ENCODE measurements at places on chromosomes 6 and 20.

- no peak overlapping the region for H3K4me3 ChIP-seq
- no peak for DNase-seq
Observed at GRCh38 chr6:81307651-81308214, 444.7 kb downstream of the TENT5A start.

DNA sequence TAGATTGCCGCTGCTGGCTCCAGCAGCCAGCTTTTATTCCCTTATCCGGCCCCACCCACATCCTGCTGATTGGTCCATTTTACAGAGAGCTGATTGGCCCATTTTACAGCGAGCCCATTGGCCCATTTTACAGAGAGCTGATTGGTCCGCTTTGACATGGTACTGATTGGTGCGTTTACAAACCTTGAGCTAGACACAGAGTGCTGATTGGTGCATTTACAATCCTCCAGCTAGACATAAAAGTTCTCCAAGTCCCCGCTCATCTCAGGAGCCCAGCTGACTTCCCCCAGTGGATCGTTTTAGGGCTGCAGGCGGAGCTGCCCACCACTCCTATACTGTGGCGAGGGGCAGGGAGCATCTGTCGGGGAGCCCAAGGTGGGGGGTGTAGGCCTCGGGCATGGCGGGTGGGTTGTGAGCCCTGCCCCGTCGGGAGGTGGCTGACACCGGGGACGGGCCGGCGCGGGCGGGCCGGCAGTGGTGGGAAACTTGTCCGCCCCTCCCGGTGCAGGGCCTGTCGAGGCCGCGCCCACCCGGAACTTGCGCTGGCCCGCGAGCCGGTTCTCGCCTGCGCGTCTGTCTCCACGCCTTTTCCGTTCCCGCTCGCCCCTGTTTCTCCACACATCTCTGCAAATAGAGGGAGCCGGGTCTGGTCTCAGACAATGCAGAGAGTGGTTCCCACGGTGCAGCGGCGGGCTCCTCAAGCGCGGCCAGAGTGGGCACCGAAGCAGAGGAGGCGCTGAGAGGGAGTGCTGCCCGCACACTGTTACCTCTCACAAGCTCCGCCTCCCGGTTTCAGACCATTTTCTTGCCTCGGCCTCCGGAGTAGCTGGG lies 86.1 kb upstream of the STMND1 start:
- peak overlapping the region; percentile 72 for H3K27ac ChIP-seq
- H3K4me1 ChIP-seq: no peaks in the 10 kb centered on the region
- H3K36me3 ChIP-seq: no peaks in the 10 kb centered on the region

GRCh38 chr6:17045581-17046322 lies 56.1 kb upstream of the STMND1 start:
- no peaks in the 10 kb centered on the region for H3K27me3 ChIP-seq
- H3K27ac ChIP-seq: peak overlapping the region; percentile 19
- H3K4me1 ChIP-seq: no peaks in the 10 kb centered on the region
- no peaks in the 10 kb centered on the region for H3K36me3 ChIP-seq
- peak; percentile 26 for DNase-seq
- no peak overlapping the region for H3K4me3 ChIP-seq

DNA sequence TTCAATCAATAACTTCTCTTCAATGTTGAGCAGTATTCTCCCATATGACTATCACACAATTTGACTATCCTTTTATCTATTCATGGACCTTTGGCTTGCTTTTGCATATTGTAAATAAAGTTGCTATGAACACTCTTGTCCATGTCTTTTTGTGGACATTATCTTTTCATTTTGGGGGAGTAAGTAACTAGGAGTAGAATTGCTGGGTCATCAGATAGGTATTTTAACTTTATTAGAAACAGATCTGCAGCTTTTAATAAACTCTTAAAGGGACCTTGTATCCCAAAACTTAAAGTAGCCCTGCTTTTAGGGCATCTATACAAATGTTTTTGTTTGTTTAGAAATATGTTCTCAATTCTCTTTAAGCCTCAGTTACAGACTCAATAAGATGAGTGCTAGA lies 614.2 kb upstream of the CITED2 start:
- no peak overlapping the region for H3K27ac ChIP-seq
- no peak for DNase-seq
- no peaks in the 10 kb centered on the region for H3K27me3 ChIP-seq
- H3K4me1 ChIP-seq: peaks cover 15% of the 10 kb centered on the region
- no peak overlapping the region for H3K4me3 ChIP-seq
- H3K36me3 ChIP-seq: no peaks in the 10 kb centered on the region

DNA sequence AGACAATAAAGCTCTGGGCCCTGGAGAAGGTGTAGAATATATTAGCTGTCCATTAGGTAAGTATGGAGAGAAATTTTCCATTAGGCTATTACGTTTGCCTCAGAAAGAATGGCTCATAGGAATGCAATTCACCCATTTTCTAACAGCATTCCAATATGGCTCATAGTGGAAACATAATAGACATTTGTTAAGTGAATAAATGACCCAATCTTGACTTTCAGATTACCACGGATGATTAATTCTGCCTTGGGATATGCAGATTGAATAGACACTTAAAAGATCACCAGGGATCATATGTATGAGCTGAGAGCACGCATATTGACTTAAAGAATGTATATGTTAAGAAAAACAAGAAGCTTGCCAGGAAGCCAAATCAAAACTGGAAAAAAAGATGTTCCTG lies 209.1 kb upstream of the CDYL start:
- H3K4me1 ChIP-seq: no peaks in the 10 kb centered on the region
- H3K36me3 ChIP-seq: no peaks in the 10 kb centered on the region
- no peak overlapping the region for H3K4me3 ChIP-seq
- no peak for DNase-seq
- no peak overlapping the region for H3K27ac ChIP-seq
- H3K27me3 ChIP-seq: no peaks in the 10 kb centered on the region

GRCh38 chr20:63576311-63576710 lies 2.3 kb upstream of the HELZ2 start:
- H3K27me3 ChIP-seq: no peaks in the 10 kb centered on the region
- DNase-seq: no peak
- H3K36me3 ChIP-seq: no peaks in the 10 kb centered on the region
- H3K27ac ChIP-seq: no peak overlapping the region
- H3K4me3 ChIP-seq: no peak overlapping the region

DNA sequence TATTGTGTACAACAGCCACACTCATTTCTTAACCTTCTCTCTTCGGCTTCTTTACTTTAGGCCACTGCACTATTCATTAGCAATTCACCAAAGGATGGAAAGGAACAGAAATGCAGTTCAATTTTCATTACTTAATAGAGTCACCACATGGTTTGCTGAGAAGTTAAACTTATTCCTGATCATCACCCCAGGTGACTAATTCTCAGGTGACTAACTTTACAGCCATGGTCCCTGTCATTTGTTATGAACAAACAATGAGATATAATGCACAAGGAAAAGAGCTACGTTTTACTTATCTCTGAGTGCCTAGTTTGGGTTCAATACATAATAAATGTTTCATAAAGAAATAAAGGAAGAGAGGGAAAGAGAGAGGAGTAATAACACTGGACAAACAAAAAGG lies 45.8 kb upstream of the DST start:
- H3K27ac ChIP-seq: peak overlapping the region; percentile 57
- H3K27me3 ChIP-seq: no peaks in the 10 kb centered on the region
- H3K4me3 ChIP-seq: no peak overlapping the region
- DNase-seq: no peak

GRCh38 chr6:30861257-30862048 lies 22.9 kb upstream of the DDR1 start:
- H3K4me3 ChIP-seq: no peak overlapping the region
- H3K4me1 ChIP-seq: no peaks in the 10 kb centered on the region
- H3K27ac ChIP-seq: no peak overlapping the region
- H3K27me3 ChIP-seq: no peaks in the 10 kb centered on the region
- DNase-seq: no peak

DNA sequence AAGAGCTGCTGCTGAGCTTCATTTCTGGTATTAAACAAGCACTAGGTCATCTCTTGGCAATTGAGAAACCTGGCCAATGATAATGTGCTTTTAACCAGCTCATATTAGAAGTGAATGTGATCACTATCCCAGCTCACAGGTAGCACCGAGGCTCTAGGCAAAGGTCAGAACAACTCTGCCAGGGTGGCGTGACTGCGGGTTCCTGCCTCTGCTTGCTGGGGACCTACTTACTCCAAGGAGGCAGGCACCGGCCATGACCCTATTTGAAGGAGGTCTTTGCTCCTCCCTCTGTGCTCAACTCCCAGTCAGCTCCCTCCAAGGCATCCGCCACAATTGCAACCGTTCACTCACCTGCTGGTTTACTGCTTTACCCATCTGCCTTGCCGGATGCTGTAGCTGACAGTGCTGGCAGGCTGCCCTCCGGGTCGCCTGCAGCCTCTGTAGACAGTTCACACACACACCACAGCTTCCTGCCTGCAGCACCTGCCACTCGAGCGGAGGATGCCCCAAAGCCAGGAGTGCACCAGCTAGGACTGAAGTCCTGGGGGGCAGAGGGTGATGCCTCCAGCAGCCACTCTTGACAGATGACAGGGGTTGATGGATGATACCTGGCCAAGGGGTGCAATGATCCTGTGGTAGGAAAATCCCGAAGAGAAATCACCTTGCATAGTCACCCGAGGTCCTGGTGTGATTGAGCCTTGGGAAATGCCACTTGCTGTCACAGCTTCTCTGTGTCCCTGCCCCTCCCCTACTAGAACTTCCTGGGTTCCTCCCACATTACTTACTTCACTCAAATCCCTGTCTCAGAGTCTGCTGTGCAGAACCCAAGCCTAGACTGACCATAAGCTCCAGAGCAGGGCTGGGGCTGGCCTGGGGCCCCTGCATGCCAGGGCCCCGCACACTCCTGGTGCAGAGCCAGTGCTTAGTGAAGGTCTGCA lies 8.8 kb upstream of the VSX1 start:
- peak; percentile 74 for DNase-seq
- no peaks in the 10 kb centered on the region for H3K4me1 ChIP-seq
- no peak overlapping the region for H3K27ac ChIP-seq
- H3K4me3 ChIP-seq: no peak overlapping the region

DNA sequence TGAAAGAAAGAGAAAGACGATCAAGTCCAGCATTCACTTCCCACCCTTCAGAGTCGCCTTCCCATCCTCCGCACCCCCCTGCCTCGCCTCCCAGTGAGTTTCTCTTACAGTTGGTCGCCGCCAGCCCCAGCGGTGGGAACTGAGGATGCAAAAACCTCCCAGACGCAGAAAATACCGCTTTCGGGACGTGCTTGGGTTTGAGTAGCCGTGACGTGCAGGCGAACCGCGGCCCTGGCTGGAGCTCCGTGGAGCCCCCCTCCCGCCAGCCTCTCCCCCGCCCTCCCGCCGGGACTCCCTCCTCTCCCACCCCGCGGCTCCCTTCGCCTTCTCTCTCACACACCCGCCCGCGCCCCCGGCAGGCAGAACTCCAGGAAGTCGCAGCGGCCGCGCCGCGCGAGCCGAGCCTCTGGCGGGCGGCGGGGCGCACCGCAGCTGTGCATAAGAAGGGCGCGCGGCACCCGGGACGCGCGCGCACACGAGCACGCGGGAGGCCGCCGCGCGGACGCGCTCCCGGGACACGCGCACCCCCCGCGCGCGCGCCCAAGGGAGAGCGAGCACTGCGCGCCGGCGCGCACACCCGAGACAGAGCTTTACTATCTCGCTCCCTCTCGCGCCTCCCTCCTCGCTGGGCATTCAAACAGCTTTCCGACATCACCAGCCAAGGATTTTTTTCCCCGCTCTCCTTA lies at the start of gene ADGRB3:
TSS of gene ADGRB3 (plus strand) at position 557 of the 686 bp plus-strand sequence. CDS start 3,394 bp downstream, outside the sequence.
- peak; percentile 60 for DNase-seq
- no peaks in the 10 kb centered on the region for H3K27me3 ChIP-seq
- H3K4me3 ChIP-seq: peak within 1 kb of the TSS; percentile 82
- H3K27ac ChIP-seq: peak within 1 kb of the TSS; percentile 72
- H3K36me3 ChIP-seq: no peaks in the 10 kb centered on the region

GRCh38 chr6:25330796-25331685 lies 51.9 kb downstream of the CARMIL1 start:
- H3K27me3 ChIP-seq: no peaks in the 10 kb centered on the region
- H3K4me3 ChIP-seq: no peak overlapping the region
- H3K27ac ChIP-seq: no peak overlapping the region
- H3K36me3 ChIP-seq: no peaks in the 10 kb centered on the region
- no peak for DNase-seq

GRCh38 chr6:15272562-15272961 lies 26.7 kb downstream of the JARID2 start:
- H3K27ac ChIP-seq: no peak overlapping the region
- H3K4me3 ChIP-seq: no peak overlapping the region
- H3K27me3 ChIP-seq: no peaks in the 10 kb centered on the region
- H3K4me1 ChIP-seq: peaks cover 51% of the 10 kb centered on the region

GRCh38 chr6:170130771-170131241 lies 160.1 kb downstream of the DLL1 start:
- H3K27me3 ChIP-seq: no peaks in the 10 kb centered on the region
- peak; percentile 20 for DNase-seq
- H3K27ac ChIP-seq: no peak overlapping the region
- H3K36me3 ChIP-seq: no peaks in the 10 kb centered on the region

DNA sequence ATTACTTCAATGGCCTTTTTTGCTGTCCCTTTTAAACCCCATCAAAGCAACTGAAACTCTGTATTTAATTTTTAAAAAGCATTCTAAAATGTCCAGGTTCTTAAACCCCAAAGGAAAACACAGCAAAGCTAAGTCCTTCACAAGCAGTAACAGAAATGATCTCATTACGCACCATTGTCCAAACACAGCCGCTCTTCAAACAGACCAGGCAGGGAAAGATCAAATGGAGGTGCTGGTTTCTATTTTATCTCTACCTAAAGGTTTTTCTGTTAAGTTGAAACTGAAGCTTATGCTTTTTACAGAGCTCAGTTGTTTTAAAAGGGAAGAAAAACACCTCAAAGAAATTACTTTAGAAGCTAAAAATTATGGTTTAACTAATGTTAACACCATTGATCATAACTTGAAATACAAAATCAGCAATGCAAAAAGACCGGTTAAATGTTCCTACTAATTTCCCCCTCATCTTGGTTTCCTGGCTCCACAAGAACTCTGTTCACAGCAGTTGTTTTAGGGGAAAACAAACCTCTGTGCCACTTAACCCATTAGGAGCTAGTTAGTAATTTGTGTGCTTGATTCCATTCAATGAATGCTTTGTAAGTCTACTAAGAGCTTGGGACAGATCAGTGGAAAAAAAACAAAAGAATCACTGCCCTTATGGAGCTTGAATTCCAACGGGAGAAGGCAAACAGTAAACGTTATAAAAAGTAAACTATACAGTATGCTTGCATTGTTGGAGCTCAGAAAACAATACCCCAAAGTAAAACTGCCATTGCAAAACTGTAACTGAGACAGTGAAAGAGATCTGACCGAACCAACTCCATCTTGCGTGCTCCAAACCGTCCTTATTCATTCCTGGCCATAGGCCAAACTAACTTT lies 87.4 kb downstream of the CD24 start:
- H3K4me1 ChIP-seq: no peaks in the 10 kb centered on the region
- no peaks in the 10 kb centered on the region for H3K36me3 ChIP-seq
- H3K4me3 ChIP-seq: no peak overlapping the region
- no peak overlapping the region for H3K27ac ChIP-seq

Measured in upper lobe of left lung (tissue), 6 donors.